Activated CD4-positive, alpha-beta T cell treated with anti-CD3 and anti-CD28 coated beads for 36 hours (primary cell): ENCODE measurements at places on chromosomes 16 and 17. TPM values are rescaled to one million over a fixed set of nuclear protein-coding genes. Genes with fewer than 3 reads are reported as not detected.

TMEM238L gene
- not detected for total RNA-seq

KRTAP4-3 gene
- not detected for total RNA-seq

ITGAD gene
- total RNA-seq: not detected

MINK1 gene
- 48.2 TPM for total RNA-seq

DNA sequence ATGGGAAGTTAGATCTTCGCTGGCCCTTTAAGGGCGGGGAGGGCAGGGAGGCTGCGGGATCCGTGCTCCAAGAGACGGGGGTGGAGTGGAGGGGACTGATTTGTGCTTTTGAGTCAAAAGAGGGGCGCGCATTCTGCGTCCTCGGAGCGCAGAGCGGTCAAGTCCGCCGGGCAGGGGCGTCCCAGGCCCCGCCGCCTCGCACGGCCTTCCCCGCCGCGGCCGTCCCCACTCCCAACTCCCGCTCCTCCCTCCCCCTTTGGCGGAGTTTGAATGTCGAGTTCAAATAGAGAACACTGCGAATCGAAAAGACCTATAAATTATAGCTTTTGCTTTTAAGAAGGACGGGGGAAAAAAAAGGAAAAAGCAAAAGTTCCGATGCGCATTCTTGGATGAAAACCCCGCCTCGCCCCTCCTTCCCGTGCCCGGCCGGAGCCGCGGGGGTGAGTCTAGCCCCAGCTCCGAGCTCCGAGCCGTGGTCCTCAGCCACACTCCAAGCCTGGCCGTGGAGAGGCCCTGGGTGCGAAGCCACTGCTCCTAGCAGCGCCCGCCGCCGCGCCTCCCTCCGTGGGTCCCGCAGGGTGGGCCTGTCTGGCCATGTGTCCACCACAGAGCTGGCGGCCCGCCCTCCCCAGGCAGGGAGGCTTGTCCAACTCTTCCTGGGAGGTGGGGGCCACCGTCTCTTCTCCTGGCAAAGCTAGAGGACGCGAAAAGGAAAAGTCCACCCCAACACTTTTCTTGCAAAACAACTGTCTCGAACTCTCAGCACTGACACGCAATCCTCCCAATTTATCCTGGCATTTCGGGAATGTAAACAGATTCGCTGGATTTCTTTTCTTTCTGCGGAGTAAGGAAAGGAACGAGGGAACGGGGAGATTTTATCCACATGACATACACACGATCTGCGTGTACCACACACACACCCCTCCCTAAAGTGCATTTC lies 3.6 kb downstream of the CBX8 start:
- peaks cover 13% of the 10 kb centered on the region for H3K4me1 ChIP-seq
- H3K27ac ChIP-seq: no peak overlapping the region
- no peak overlapping the region for H3K4me3 ChIP-seq
- no peak for DNase-seq
- peaks cover 33% of the 10 kb centered on the region for H3K27me3 ChIP-seq

DNA sequence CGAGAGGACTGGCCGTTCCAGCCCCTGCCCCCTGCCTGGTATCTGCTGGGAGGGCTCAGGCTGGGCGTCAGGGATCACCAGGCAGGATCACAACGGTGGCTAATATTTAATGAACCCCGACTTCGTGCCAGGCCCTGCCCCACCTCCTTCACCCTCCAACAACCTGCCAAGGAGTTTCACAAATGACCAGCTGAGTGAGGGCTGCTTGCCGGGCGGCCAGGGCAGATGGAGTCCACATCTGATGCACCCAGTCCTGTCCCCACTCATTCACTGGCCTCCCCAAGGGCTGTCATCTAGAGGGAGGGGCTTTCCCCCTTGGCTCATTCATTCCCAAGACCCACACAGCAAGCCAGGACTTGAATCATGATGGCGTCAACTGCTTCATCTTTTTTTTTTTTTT lies 17.5 kb downstream of the UBALD1 start:
- H3K4me3 ChIP-seq: no peak overlapping the region
- peaks cover 2% of the 10 kb centered on the region for H3K27me3 ChIP-seq
- H3K4me1 ChIP-seq: no peaks in the 10 kb centered on the region
- H3K36me3 ChIP-seq: no peaks in the 10 kb centered on the region

GRCh38 chr17:7001318-7001961 lies 5.6 kb downstream of the ALOX12 start:
- H3K27ac ChIP-seq: peak overlapping the region; percentile 35
- peak; percentile 70 for DNase-seq
- H3K4me3 ChIP-seq: no peak overlapping the region

GRCh38 chr16:20285993-20286499 lies 41.3 kb downstream of the GP2 start:
- no peak overlapping the region for H3K27ac ChIP-seq
- H3K4me3 ChIP-seq: no peak overlapping the region
- H3K36me3 ChIP-seq: no peaks in the 10 kb centered on the region
- no peak for DNase-seq
- no peaks in the 10 kb centered on the region for H3K4me1 ChIP-seq
- peaks cover 6% of the 10 kb centered on the region for H3K27me3 ChIP-seq
